ENCODE measurements at places on chromosomes 4 and X.

GRCh38 chrX:133606990-133607389 is 191.7 kb upstream of the GPC4 start:
- no peak overlapping the region for H3K27ac ChIP-seq
- H3K27me3 ChIP-seq, result peaks cover 3% of the 10 kb centered on the region
- no peak overlapping the region for H3K4me3 ChIP-seq
- H3K4me1 ChIP-seq, result no peaks in the 10 kb centered on the region
- H3K36me3 ChIP-seq, result no peaks in the 10 kb centered on the region

GRCh38 chr4:81494031-81494431 is 22.3 kb upstream of the RASGEF1B start:
- peak overlapping the region; percentile 69 for H3K4me3 ChIP-seq
- peaks cover 45% of the 10 kb centered on the region for H3K4me1 ChIP-seq
- peak overlapping the region; percentile 95 for H3K27ac ChIP-seq
- H3K36me3 ChIP-seq, result peaks cover 6% of the 10 kb centered on the region
- no peaks in the 10 kb centered on the region for H3K27me3 ChIP-seq

DNA sequence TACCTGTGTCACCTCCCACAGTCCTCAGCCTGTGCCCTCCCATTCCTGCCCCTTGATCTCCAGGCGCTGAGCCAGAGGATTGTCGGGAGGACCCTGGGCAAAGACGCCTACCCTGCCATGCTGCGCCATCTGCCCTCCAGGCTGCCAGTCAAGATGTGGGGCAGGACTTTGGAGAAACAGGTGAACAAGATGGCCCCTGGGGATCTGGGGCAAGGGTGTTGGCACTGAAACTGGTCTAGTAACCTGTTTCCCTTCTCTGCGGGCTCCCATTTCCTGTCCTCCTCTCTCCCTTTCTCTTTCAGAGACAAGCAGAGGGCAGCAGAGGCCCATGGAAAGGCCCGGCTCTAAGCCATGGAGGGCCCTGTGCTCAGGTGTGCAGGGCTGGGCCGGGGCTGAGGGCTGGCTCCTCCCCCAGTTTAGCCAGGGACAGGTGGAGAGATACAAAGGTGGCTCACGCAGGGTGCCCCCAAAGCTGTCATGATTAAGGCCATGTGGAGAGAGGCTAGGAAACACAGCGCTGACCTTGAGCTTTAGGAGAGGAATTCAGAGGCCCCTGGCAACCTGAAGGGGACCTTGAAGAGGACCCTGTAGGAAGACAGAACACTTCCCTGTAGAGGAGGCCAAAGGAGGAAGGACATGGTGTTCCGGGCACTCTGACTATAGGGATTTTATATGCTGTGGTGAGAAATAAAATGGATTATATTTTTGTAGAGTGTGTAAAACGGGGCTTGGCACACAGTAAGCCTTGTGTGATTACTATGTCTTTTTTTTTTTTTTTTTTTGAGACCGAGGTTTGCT is at the start of gene GLOD5:
TSS of gene GLOD5 (plus strand) at position 74 of the 798 bp plus-strand sequence. CDS start at position 118, 44 bp downstream.
- H3K4me3 ChIP-seq, result no peak within 1 kb of the TSS
- H3K4me1 ChIP-seq, result no peaks in the 10 kb centered on the region
- DNase-seq, result no peak

DNA sequence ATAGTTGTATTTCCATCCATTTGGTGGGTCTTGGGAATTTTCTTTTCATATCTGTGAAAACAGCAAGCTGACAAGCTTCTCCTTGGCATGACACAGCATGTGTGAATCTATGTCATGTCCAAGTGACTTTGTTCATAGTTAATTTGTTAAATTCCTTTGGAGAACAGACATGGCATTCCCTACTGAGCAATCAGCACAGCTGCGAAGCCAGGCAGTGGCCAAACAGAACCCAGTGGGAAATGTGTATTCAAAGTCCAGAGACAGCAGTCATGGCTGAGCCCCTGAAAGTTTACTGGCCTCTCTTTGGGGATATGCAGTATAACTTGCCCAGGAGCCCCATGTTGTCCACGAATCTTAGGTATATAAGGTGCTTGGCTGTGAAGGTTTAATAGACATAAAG is 474.7 kb downstream of the NKX6-1 start:
- no peak overlapping the region for H3K4me3 ChIP-seq
- DNase-seq, result no peak
- H3K27me3 ChIP-seq, result no peaks in the 10 kb centered on the region
- no peak overlapping the region for H3K27ac ChIP-seq
- H3K4me1 ChIP-seq, result no peaks in the 10 kb centered on the region

DNA sequence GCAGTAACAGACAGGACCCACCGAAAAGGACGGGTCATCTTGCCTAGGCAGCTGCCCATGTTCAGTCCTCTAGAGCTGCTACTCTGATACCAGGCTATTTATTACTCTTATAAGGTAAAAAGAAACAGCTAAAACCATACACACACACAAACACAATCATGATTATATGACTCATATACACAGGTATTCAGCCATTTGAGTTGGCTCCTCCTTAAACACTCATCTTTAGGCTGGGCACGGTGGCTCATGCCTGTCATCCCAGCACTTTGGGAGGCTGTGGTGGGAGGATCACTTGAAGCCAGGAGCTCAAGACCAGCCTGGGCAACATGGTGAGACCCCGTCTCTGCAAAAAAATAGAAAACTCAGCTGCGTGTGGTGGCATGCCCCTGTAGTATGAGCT is 76.6 kb downstream of the F11 start:
- no peak overlapping the region for H3K27ac ChIP-seq
- H3K27me3 ChIP-seq, result no peaks in the 10 kb centered on the region
- no peak overlapping the region for H3K4me3 ChIP-seq
- H3K36me3 ChIP-seq, result peaks cover 1% of the 10 kb centered on the region
- no peaks in the 10 kb centered on the region for H3K4me1 ChIP-seq

GRCh38 chr4:67717586-67717985 is 16.6 kb upstream of the UBA6 start:
- H3K27ac ChIP-seq, result no peak overlapping the region
- H3K4me1 ChIP-seq, result peaks cover 7% of the 10 kb centered on the region
- no peaks in the 10 kb centered on the region for H3K36me3 ChIP-seq
- no peak for DNase-seq
- no peaks in the 10 kb centered on the region for H3K27me3 ChIP-seq

GRCh38 chr4:5893004-5893580 is at the start of gene CRMP1:
Gene CRMP1, minus strand, starts transcription at chr4:5893086. Its CDS starts 117 bp downstream, at chr4:5892969.
- H3K4me1 ChIP-seq, result peaks cover 11% of the 10 kb centered on the region
- H3K27ac ChIP-seq, result peak within 1 kb of the TSS; percentile 71
- H3K27me3 ChIP-seq, result peaks cover 81% of the 10 kb centered on the region
- H3K36me3 ChIP-seq, result peaks cover 6% of the 10 kb centered on the region

DNA sequence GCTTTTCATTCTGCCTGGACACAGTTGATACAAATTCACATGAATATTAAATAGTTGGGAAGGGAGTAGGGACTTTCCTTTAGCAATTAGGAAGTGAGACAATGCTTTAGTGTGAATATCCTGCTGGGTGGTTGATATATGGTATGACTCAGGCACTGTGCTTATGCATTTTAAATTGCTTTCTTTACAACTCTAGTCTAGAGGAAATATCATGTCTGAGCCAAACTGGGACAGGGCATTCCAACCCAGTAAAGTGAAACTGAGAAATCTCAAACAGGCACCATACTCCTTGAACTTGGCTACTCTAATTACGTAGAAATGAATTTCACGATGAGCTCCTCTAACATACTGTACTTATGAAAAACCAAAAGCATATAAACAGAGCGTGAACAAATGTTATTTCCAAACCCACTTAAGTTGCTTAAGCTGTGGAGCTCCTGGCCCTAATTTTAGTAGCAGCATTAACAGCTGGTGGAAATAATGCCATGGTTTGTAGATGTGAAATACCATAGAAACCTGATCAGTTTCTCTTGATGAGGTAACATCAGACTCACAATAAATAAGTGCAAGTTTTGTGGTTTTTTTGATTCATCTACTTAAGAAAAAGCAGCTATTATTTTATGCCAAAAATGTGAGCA is 242.9 kb upstream of the GK2 start:
- DNase-seq, result no peak
- no peaks in the 10 kb centered on the region for H3K36me3 ChIP-seq
- H3K4me3 ChIP-seq, result no peak overlapping the region
- H3K27ac ChIP-seq, result no peak overlapping the region

GRCh38 chrX:20352504-20352903 is 85.8 kb upstream of the RPS6KA3 start:
- H3K4me1 ChIP-seq, result no peaks in the 10 kb centered on the region
- no peak for DNase-seq
- no peak overlapping the region for H3K27ac ChIP-seq
- no peaks in the 10 kb centered on the region for H3K36me3 ChIP-seq
- peak overlapping the region; percentile 30 for H3K4me3 ChIP-seq

- H3K4me3 ChIP-seq, result no peak overlapping the region
- no peak overlapping the region for H3K27ac ChIP-seq
- no peaks in the 10 kb centered on the region for H3K36me3 ChIP-seq
- H3K27me3 ChIP-seq, result no peaks in the 10 kb centered on the region
- no peak for DNase-seq
Measured at GRCh38 chr4:126560794-126561193, 1072.0 kb upstream of the INTU start.

DNA sequence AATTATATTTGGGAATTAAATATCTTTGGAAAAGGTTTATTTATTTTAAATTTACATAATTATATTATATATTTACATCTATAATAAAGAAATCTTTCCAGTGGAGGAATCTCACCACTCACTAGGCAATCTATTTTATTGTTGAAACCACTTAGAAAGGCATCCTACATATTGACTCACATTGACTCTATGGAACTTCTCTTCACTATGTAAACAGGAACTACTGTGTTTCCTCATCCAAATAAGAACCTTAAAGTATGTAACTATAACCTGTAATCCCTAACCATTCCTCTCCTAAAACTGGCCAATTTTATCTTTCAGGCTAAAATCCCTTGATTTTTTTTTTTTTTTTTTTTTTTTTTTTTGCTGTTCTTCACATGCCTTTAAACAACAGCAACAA is 268.7 kb downstream of the MAPK10 start:
- no peak for DNase-seq
- no peak overlapping the region for H3K27ac ChIP-seq
- H3K36me3 ChIP-seq, result no peaks in the 10 kb centered on the region
- H3K27me3 ChIP-seq, result no peaks in the 10 kb centered on the region

Data from central memory CD8-positive, alpha-beta T cell (primary cell).